ENCODE measurements at places on chromosomes 5 and 9. TPM values are rescaled to one million over a fixed set of nuclear protein-coding genes. Genes with fewer than 3 reads are reported as not detected.

The ADAMTSL2 gene
- 1.8 TPM for total RNA-seq

The CATSPER3 gene
- 1.9 TPM for total RNA-seq

The CBY3 gene
- not detected for total RNA-seq

The MRPL36 gene
- total RNA-seq: 71.0 TPM

The GADD45G gene
- total RNA-seq: 154 TPM

Data from gastrocnemius medialis (tissue), 4 donors.